ENCODE measurements at places on chromosomes 6 and 20.

DNA sequence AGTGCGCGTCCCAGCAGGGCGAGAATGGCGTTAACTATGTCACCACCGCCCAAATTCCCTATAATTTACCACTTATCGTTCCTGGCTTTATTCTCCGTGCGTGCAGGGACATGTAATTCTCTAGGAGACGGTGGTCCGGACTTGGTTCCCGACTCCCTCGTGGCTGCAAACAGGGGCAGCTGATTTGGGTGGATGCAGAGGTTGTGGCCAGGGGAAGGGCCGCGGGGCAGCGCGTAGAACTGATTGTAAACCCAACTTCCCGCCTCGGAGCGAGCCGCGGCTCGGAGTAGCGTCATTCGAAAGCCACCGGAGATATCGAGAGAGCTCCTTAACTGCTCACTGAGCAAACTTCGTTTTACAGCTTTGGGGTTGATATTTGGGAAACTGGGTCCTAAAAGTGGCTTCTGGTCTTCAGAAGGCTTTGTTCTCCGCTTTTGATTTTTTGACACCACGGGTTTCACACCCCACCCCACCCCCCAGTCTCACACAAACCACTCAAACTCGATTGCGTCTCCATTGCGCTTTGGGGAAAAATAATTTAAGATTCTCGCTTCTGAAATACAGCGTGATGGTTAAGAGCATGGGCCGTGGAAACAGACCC lies 17.5 kb upstream of the ZSCAN9 start:
- DNase-seq = peak; percentile 49
- peaks cover 39% of the 10 kb centered on the region for H3K27me3 ChIP-seq
- peaks cover 21% of the 10 kb centered on the region for H3K4me1 ChIP-seq

DNA sequence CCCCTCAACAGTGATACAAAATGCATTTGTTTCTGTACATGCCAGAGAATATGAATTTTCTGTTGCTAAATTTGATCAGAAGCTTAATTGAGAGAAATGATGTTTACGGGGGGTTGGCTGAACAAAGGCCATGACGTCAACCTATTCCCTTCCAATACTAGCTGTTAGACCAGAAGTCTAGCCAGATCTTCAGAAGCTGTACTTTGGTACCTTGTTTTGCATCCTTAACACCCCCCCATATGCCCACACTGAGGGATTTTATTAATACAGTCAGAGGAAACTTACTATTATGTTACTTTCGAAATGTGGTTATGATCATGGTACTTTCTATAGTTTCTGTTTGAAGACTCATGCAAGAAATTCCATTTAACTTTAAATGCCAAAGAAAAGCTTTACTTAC lies 3.1 kb downstream of the NCOA7 start:
- peak overlapping the region; percentile 81 for H3K27ac ChIP-seq
- H3K4me3 ChIP-seq = peak overlapping the region; percentile 96
- H3K36me3 ChIP-seq = no peaks in the 10 kb centered on the region
- peaks cover 43% of the 10 kb centered on the region for H3K4me1 ChIP-seq
- no peaks in the 10 kb centered on the region for H3K27me3 ChIP-seq

- no peak for DNase-seq
- H3K36me3 ChIP-seq = no peaks in the 10 kb centered on the region
- H3K4me1 ChIP-seq = no peaks in the 10 kb centered on the region
- no peaks in the 10 kb centered on the region for H3K27me3 ChIP-seq
Observed at GRCh38 chr6:48597951-48598350, 487.0 kb upstream of the PTCHD4 start.

GRCh38 chr6:145267076-145267867 lies 468.0 kb downstream of the EPM2A start:
- no peak overlapping the region for H3K4me3 ChIP-seq
- no peak for DNase-seq
- H3K36me3 ChIP-seq = no peaks in the 10 kb centered on the region
- H3K27me3 ChIP-seq = no peaks in the 10 kb centered on the region

DNA sequence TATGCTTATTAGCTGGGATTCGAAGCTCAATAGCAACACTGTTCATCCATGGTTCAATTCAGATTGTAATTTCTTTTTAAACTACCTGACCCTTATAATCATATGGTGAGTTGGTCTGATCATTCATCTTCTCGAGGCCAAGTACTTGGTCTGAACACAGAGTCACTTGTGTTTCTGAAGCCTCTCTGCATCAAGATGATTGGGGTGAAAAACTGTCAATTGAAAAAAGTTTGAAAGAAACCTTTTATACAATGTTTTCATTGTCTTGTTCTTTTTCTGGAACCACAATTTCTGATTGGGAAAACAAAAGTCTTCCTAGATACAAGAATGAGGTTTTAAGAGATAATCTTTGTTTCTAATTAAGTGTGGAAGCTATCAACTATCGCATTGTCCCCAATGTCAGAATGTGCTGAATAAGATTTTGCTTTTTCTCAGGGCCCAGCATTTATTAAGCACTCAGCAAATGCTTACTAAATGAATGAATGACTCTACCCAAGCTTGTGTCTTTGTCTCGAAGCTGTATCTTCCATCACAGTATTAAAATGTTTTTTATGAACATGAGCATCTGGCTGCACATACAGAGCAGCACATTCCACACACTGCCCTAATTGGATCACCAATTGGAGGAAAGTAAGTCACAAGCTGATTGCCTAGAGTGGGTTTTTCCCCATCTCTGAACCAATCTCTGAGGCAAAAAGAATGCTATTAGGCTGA lies 45.0 kb upstream of the MOXD1 start:
- H3K27me3 ChIP-seq = no peaks in the 10 kb centered on the region
- H3K4me1 ChIP-seq = no peaks in the 10 kb centered on the region
- no peaks in the 10 kb centered on the region for H3K36me3 ChIP-seq
- no peak overlapping the region for H3K4me3 ChIP-seq
- no peak for DNase-seq
